ENCODE measurements at places on chromosomes 3 and 15.

GRCh38 chr3:53293867-53294266 lies 38.0 kb upstream of the TKT start:
- no peak for DNase-seq

- no peak for DNase-seq
Observed at GRCh38 chr15:32991619-32992111, 202.8 kb downstream of the FMN1 start.

- no peak for DNase-seq
Observed at GRCh38 chr3:106126067-106126845, 257.4 kb upstream of the CBLB start.

DNA sequence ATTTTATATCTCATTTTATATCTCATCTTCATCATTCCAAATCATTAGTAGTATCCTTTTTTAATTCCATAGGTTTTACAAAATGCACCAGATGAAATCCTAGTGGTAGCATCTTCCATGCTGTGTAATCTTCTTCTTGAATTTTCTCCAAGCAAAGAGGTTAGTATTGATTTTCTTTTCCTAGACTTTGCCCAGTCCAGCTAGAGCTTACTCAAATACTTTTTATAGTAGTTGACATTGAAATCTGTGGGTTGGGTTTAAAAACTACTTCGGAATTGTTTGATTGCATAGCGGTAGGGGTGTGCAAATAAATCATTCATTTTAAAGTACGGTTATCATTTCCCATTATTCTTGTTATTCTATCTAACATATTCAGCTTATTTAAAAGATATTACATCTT lies 62.6 kb downstream of the NME9 start:
- no peak for DNase-seq

DNA sequence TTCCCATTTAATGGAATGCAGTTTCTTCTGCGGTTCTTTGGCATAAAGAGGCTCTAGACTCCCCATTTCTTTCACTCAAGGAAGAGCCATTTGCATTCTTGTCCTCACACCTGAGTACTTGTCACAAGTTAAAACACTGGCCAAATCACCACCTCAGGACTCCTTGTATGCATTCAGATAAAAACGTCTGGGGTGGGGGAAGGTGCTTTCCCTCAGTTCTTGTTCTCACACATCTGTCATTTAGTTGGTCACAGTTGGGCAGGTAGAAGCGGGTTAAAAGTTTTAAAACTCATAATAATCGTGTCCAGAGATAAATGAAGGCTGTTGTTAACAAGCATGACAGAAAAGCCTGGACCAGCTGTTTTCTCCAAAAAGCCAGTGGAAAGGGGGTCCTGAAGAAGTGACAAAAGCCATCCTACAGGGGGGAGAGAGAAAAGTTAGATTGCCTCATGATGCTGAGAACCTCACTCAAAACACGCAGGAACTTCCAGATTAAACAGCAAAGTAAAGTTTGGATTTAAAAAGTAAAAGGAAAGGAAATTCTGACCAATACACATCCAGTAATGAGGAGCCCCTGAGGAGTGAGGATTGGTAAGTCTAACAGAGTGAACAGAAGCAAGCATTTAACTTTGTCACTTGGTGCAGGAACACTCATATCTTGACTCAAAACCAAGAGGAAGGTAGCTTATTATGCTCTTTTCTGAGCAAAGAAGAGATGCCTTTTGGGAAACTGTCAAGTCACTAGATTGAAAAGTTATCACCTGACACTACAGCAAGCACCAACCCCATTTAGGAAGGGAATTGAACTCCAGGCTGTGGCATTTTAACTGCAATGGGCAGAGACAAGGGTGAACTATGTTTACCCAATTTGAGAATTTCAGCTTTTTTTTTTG lies 2.8 kb downstream of the BCL2L10 start:
- no peak for DNase-seq
